Fibroblast of the conjunctiva (primary cell): ENCODE measurements at places on chromosomes 11 and 22.
A peak's percentile ranks its signal among the peaks of the same experiment; 100 is the strongest.

GRCh38 chr11:76685831-76686230, 15.3 kb upstream of the LRRC32 start:
- no peak for DNase-seq

GRCh38 chr11:112398798-112399478, 138.3 kb upstream of the PLET1 start:
- DNase-seq = no peak

- DNase-seq = no peak
Measured at GRCh38 chr11:130694488-130695045, 221.7 kb downstream of the SNX19 start.

DNA sequence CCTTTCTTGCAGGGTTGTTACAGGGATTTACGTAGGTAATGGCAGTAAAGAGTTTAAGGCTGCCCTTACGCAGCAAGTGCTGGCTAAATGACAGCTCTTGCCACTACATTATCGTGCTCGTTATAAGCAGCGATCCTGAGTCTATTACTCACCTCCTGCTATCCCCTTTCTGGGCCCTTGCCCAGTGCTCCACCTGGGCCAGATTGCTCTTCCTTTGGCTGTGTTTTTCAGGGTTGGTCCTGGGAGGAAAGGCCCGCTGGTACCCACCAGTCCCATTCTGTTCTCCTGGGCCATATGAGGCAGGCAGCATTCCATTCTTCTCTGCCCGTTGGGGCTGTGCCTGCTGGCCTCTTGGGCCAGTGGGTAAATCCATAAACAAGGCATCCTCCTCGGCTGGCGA, 87.5 kb downstream of the C11orf58 start:
- no peak for DNase-seq

- no peak for DNase-seq
Measured at GRCh38 chr11:57085611-57086010, 96.1 kb upstream of the LRRC55 start.

DNA sequence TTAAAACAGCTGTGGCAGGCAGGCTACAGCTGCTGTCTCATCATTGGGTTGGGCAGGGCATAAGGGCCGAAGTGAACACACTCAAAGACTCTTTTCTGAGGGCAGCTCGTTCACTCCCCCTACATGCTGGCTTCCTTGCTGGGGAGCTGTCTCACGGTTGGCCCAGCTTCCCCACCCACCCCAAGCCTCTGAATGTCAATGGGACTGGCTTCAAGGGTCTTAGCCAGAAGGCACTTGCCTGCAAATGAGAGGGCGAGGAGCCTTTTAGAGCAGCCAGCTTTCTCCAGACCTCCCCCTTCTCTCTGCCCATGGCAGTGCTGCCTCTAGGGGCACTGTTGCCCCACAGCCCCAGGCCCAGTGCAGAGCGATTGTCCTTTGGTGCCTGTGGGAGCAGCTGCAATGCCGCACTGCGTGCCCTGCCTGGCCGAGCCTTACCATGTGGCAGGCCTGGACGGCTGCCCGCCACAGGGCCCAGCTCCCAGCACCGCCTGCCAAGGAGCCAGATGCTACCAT, 94.7 kb upstream of the RASSF10 start:
- peak; percentile 59 for DNase-seq

GRCh38 chr11:87440076-87440770, 402.5 kb downstream of the TMEM135 start:
- no peak for DNase-seq

DNA sequence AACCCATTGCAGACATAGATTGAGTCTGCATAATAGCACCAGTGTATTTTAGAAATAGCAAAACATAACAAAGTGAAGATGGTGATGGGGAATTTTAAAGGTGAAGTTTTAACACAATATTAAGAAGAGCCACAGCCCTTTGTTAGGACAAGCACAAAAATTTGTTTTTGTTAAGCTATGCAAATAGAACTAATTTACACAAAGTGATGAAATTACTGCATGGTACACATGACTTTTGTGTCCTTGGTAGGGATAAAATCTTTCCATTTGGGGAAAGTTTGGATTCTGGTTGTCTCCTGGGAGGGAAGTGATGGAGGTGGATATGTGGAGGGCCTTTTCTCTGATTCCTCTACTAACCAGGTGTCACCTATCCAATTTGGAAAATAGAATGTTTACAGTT, 50.4 kb upstream of the MTNR1B start:
- DNase-seq = no peak
